ENCODE measurements at places on chromosomes 3 and 15.

GRCh38 chr15:60215225-60215963 is 182.4 kb downstream of the ANXA2 start:
- H3K4me1 ChIP-seq: no peaks in the 10 kb centered on the region
- H3K27me3 ChIP-seq: no peaks in the 10 kb centered on the region
- no peaks in the 10 kb centered on the region for H3K36me3 ChIP-seq
- H3K4me3 ChIP-seq: no peak overlapping the region
- no peak for DNase-seq

DNA sequence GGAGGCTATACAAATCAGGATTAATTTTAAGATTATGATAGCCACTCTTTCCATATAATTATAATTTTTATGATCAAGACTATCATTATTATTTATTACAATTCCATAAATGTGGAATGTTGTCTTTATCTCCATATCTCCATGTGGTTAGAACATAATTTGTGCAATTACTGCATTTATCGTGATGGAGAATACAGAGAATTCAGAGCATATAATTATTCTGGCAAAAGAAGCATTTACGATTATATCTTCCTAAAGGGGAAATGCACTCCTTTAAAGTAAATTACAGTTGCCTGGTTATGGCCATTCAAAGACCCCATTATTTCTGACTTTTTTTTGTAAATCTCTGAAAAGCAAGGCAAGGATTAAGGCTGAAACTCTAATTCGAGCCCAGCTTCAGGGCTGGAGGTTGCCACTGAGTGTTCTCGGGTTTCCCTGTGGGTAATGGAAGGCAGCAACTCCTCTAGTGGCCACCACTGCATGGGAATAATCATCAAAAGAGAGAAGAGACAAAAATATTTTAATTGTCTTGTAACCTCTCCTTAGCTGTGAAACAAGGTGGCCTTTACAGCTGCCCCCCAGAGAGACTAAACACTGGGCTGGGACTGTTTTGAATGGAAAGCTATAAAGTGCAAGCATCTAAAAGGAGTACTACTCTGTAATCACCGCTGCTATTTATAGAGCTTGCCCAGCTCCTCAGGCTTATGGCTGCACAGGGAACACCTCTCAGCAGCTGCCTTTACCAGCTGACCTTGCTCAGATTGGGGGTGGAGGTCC is 59.8 kb upstream of the PRTG start:
- H3K4me3 ChIP-seq: no peak overlapping the region
- no peak for DNase-seq
- no peaks in the 10 kb centered on the region for H3K27me3 ChIP-seq
- H3K36me3 ChIP-seq: no peaks in the 10 kb centered on the region
- H3K27ac ChIP-seq: no peak overlapping the region
- no peaks in the 10 kb centered on the region for H3K4me1 ChIP-seq

DNA sequence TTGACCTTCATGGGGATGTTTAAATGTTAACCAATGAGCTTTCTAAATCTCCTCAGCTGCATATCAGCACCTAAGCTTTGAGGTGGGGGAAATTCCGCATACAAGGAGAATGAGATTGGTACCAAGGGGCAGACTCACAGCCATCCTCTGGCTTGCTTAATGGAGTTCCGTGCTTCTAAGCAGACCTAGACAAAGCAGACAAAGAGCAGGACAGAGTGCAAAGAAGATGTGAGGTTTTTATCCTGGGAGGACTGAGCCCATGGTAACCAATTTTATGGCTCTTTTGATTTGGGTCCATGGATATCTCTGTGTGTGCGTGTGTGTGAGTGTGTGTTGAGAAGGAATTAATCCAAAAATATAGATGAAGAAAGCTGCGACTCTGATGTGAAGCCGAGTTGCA is 7.5 kb downstream of the TAFA4 start:
- H3K4me1 ChIP-seq: no peaks in the 10 kb centered on the region
- peaks cover 21% of the 10 kb centered on the region for H3K27me3 ChIP-seq
- no peak for DNase-seq

- H3K27me3 ChIP-seq: no peaks in the 10 kb centered on the region
- H3K4me3 ChIP-seq: no peak overlapping the region
These were observed 344.6 kb downstream of the GBE1 start for GRCh38 chr3:81416812-81417211.

DNA sequence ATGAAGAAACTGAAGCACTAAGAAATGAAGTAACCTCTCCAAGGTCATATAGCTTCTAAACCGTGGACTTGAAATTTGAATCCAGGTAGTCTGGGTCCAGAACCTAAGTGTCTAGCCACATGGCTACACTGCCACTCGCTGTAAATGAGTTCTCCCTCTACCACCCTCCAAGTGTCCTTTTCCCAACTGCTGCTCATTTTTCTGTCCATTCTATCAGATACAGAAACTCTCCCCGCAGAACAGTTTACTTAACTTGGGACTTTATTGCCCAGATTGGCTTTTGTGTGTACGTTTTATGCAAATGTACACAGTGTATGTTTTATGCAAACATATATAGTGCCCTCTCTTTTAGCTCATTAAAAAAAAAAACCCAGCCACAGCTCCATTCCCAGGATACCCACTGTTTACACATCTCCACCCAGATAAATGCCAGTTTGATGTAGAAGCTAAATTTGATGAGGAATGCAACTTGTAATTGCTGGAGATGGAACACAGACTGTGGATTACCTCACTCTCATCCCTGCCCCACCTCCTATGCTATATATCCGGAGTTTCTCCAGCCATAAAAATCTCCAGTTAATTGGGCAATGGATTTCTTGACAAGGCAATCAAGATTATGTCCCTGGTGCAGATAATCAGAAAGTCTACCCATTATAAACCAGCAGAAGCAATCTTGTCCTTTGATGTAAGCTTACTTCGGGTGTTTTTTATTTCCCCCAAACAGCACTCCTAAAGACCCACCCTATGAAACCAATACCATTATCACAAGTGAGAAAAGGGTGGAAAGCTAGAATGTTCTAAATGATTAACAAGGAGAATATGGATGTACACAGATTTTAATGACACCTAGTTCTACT is 42.0 kb downstream of the THBS1 start:
- no peaks in the 10 kb centered on the region for H3K36me3 ChIP-seq
- peaks cover 30% of the 10 kb centered on the region for H3K4me1 ChIP-seq
- no peak overlapping the region for H3K4me3 ChIP-seq
- H3K27ac ChIP-seq: no peak overlapping the region
- no peak for DNase-seq

- peaks cover 31% of the 10 kb centered on the region for H3K4me1 ChIP-seq
- peak overlapping the region; percentile 67 for H3K4me3 ChIP-seq
- no peaks in the 10 kb centered on the region for H3K27me3 ChIP-seq
- peaks cover 1% of the 10 kb centered on the region for H3K36me3 ChIP-seq
- no peak for DNase-seq
These were observed 874 bp downstream of the INO80 start for GRCh38 chr15:41115161-41115651.

DNA sequence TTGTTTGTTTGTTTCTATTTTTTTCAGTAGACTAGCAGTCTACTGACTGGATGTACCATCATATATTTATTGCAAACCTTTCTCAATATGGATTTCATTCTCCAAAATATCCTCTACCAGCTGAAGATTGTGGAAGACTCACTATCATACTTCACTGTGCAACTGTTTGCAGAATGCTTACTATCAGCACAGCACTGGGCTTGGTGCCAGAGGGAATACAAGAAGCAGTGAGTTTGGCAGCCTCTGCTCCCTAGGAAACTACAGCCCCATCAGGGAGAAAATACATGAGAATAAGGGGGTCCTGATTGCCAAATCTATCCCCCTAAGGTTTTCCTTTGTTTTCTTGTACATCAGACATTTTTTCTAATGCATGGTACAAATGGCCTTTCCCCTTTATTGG is 27.5 kb downstream of the AQP9 start:
- H3K27me3 ChIP-seq: no peaks in the 10 kb centered on the region
- H3K4me3 ChIP-seq: no peak overlapping the region
- H3K36me3 ChIP-seq: no peaks in the 10 kb centered on the region
- no peak overlapping the region for H3K27ac ChIP-seq

GRCh38 chr3:194489736-194490612 is 3.2 kb upstream of the ATP13A3 start:
- no peak overlapping the region for H3K4me3 ChIP-seq
- H3K4me1 ChIP-seq: peaks cover 30% of the 10 kb centered on the region
- H3K27me3 ChIP-seq: no peaks in the 10 kb centered on the region

- DNase-seq: no peak
- H3K4me3 ChIP-seq: no peak overlapping the region
- no peaks in the 10 kb centered on the region for H3K27me3 ChIP-seq
- no peaks in the 10 kb centered on the region for H3K36me3 ChIP-seq
- H3K4me1 ChIP-seq: no peaks in the 10 kb centered on the region
These were observed 9.5 kb downstream of the CAV3 start for GRCh38 chr3:8743021-8743601.

- no peak overlapping the region for H3K27ac ChIP-seq
- no peaks in the 10 kb centered on the region for H3K4me1 ChIP-seq
- no peaks in the 10 kb centered on the region for H3K27me3 ChIP-seq
- no peak for DNase-seq
- no peaks in the 10 kb centered on the region for H3K36me3 ChIP-seq
These were observed 371.6 kb upstream of the ZNF385D start for GRCh38 chr3:22122567-22122966.

- peaks cover 15% of the 10 kb centered on the region for H3K4me1 ChIP-seq
- H3K36me3 ChIP-seq: no peaks in the 10 kb centered on the region
- no peak overlapping the region for H3K4me3 ChIP-seq
- no peak for DNase-seq
- H3K27me3 ChIP-seq: no peaks in the 10 kb centered on the region
These were observed 300.4 kb upstream of the RASGRP1 start for GRCh38 chr15:38864827-38865581.

DNA sequence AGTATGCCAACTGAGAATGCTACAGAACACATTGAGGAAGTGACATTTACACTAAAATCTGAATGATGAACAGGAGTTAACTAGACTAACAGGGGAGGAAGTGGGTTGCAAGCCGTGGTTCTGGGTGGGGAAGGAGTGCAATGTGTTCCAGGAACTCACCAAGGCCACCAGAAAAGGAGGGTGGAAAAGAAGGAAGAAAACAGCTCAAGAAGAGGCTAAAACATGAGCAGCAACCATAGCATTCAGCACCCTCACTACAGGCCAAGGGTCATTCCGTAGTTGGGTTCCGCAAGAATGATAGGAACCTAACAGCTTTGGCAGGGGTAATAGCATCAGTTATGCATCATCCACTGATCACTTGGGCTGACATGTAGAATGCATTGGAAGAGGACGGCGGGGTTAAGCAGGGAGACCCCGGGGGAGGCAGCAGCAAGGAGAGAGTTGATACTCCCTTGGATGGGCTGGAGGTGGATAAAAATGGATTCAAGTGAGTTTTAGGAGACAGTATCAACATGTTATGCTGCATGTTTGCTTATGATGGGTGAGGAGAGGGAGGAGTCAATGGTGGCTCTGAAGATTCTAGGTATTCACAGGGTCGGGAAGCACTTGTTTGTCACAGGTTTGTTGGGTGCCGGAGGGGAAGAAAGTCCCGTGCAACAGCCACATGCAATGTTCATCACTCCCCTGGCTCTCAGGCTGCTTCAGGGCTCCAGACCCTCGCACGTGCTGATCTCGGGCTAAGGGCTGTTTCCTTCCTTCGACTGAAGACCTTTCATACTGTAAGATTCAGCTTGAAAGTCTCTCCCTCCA is 53.2 kb downstream of the LIPC start:
- peak; percentile 60 for DNase-seq
- no peaks in the 10 kb centered on the region for H3K36me3 ChIP-seq
- no peak overlapping the region for H3K27ac ChIP-seq
- no peaks in the 10 kb centered on the region for H3K4me1 ChIP-seq

- H3K36me3 ChIP-seq: no peaks in the 10 kb centered on the region
- H3K4me1 ChIP-seq: peaks cover 39% of the 10 kb centered on the region
- no peak overlapping the region for H3K4me3 ChIP-seq
- peak overlapping the region; percentile 39 for H3K27ac ChIP-seq
- DNase-seq: peak; percentile 88
- no peaks in the 10 kb centered on the region for H3K27me3 ChIP-seq
These were observed 3.7 kb upstream of the MYL3 start for GRCh38 chr3:46866720-46867549.

DNA sequence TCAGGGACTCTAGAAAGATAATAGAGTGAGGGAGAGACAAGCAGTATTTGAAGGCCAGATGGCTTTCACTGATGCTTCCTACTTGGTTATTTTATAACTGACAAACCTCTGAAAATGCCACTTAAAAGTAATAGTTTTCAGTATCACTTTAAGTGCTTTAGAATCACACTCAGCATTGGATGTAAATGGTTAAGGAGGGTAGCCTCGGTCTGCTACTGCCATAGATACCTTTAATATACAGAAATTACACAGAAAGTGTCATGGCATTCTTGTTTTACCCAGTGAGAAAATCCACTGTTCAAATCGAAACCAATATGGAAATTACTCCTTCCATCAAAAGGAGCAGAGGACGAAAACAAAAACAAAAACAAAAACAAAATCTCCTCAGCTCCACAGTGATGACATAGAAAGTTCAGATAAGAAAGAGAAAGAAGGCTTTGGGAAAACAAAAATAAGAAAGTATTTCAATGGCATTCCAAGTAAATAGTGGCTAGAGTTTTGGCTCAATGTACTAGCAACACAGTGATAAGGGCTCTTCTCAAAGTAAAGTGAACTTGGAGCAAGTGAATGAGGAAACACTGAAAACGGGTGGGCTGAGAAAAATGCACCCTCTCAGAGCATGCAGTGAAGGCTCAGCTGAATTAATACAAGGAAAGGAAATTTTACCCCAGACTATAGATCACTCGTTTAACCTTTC is 43.2 kb upstream of the CD47 start:
- peaks cover 45% of the 10 kb centered on the region for H3K4me1 ChIP-seq
- H3K27ac ChIP-seq: peak overlapping the region; percentile 68
- no peaks in the 10 kb centered on the region for H3K36me3 ChIP-seq
- no peak overlapping the region for H3K4me3 ChIP-seq
- H3K27me3 ChIP-seq: no peaks in the 10 kb centered on the region

DNA sequence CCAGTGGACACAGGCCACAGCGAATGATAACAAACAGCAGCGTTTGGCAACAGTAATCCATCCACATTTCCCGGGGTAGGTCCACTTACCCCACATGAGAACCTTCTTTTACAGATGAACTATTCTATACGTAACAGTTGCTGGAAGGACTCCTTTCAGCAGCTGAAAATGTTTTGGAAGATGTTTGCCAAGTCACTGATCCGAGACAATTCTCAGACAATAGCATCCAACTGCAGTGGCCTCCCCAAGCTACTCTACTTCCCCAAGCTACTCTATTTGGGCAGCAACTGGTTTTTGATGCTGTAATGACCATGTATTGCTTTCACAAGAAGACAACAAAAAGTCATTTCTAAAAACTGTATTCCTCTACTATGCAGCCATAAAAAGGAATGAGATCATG is 87.5 kb downstream of the ADAMTS17 start:
- H3K36me3 ChIP-seq: no peaks in the 10 kb centered on the region
- no peak overlapping the region for H3K4me3 ChIP-seq
- no peak for DNase-seq
- H3K4me1 ChIP-seq: no peaks in the 10 kb centered on the region
- H3K27ac ChIP-seq: no peak overlapping the region

- peaks cover 10% of the 10 kb centered on the region for H3K36me3 ChIP-seq
- no peak for DNase-seq
- no peak overlapping the region for H3K27ac ChIP-seq
These were observed 27.1 kb downstream of the CDV3 start for GRCh38 chr3:133600572-133601081.

DNA sequence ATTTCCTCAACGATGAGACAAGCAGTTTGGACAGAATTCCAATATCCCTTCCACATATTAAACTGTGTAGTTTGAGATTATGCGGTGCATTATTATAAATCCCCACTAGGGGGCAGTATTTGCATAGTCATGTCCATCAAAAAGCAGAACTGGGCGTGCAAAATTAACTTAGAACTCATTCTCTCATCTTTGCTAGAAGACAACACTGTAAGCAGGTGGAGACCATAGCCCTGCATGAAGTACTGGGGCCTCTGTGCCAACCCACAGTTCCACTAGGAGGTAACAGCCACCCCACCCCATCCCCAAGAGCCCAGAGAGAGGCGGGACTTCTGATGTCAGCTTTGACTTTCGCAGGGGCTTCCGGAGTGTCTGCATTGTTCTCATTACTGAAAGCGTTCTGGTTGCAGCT is 106.6 kb upstream of the TMC3 start:
- H3K27ac ChIP-seq: no peak overlapping the region
- no peaks in the 10 kb centered on the region for H3K27me3 ChIP-seq

Data from lower lobe of right lung (tissue), 2 donors.